ENCODE measurements at places on chromosomes 16 and 17. TPM values are rescaled to one million over a fixed set of nuclear protein-coding genes. Genes with fewer than 3 reads are reported as not detected.

Gene EPN3
- 5.9 TPM for polyA plus RNA-seq

DNA sequence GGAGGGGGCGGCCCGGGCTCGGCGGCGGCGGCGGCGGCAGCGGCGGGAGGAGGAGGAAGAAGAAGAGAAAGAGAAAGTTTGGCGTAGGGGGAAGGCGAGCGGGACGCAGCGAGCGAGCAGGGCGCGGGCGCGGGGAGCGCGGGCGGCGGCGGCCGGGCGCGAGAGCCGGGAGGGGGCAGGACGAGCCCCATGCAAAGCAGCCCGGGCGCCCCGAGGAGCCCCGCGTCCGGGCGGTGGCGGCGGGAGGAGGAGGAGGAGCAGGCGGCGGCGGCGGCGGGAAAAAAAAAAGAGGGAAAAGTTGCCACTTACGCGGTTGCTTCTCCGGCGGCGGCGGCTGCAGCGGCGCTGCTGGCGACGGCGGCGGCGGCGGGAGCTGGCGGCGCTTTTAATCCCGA lies 10.3 kb upstream of the ZFHX3 start:
- DNase-seq: no peak

Gene CD79B
- 4.1 TPM for polyA plus RNA-seq

- no peak for DNase-seq
These were observed 380 bp downstream of the HS3ST3A1 start for GRCh38 chr17:13601322-13601775.

GRCh38 chr17:31593806-31594205 lies 202.3 kb downstream of the RAB11FIP4 start:
- DNase-seq: no peak

Gene STH
- not detected for polyA plus RNA-seq

Gene PEMT
- 34.4 TPM for polyA plus RNA-seq

GRCh38 chr16:47065766-47066688 lies 77.7 kb downstream of the NETO2 start:
- DNase-seq: no peak

GRCh38 chr17:58944166-58944565 lies 162.5 kb downstream of the TRIM37 start:
- DNase-seq: no peak

GRCh38 chr16:13435415-13435814 lies 484.5 kb upstream of the ERCC4 start:
- no peak for DNase-seq

DNA sequence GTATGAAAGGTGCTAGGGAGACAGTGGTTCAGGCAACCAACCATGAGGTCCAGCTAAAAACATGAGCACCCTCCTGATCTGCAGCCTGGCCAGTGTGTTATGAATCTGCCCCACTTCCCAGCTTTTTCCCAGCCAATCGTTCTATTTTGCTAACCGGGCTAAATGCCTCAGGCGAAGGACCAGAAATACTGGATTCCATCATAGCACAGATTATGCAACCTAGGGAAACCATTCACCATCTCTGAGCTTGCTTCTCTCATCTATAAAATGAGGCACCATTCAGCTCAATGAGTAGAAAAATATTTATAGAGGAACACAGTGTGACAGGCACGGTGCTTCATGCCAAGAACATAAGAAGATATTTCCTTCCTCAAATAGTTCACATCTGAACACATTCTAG lies 45.2 kb upstream of the NUDT7 start:
- no peak for DNase-seq

Gene KRTAP1-5
- not detected for polyA plus RNA-seq

Gene KCNH4
- 0.03 TPM for polyA plus RNA-seq

- no peak for DNase-seq
These were observed 5.2 kb downstream of the BAIAP2 start for GRCh38 chr17:81039854-81040758.

Gene CA7
- polyA plus RNA-seq: 0.45 TPM

DNA sequence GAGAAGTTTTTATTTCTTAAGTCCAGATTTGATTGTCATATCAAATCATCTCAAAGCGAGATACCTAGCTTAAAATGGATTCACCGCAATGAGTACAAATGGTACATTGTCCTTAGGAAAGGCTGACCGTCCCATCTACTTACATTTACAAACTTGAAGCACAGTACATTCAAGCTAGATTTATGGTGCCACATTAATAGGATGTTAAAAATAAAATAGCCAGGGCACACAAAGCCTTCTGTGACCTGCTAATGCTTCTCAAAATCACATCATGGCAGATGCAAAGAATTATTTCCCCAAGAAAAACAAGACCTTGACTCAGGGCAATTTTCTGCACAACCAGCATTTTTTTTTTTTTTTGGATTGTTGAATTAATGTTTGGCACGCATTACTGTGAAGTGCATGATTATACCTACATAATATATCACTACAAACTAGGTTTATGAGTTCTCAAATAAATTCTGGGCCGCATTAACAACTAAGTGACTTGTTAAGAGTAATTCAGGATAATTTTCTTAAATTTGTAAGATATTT lies 25.3 kb downstream of the CACNG1 start:
- no peak for DNase-seq

Gene HS3ST2
- 0.20 TPM for polyA plus RNA-seq

Gene DHODH
- 14.6 TPM for polyA plus RNA-seq

Gene TP53TG3
- not detected for polyA plus RNA-seq

DNA sequence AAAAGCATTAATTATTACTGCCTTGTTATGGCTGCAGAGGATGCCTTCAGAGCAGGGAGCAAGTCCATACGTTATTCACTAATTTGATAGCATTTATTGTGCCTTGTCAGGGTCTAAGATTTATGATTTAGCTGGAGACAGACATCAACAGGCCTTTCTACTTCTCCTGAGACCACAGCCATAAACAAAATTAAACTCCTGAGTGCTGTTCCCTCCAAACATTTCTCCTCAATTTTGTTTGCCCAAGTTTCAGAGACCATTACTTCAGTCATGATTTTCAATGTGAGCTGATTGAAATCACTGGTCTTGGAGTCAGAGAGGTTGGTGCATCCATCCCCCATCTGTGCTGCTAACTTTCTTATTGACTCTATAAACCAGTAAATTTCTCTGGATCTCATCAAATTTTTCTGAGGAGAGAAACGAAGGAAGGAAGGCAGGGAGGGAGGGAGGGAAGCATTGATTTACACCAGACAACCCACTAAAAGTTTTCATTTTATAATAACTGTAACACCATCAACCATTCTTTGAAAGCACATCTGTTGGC lies 423.6 kb upstream of the CDH11 start:
- no peak for DNase-seq

DNA sequence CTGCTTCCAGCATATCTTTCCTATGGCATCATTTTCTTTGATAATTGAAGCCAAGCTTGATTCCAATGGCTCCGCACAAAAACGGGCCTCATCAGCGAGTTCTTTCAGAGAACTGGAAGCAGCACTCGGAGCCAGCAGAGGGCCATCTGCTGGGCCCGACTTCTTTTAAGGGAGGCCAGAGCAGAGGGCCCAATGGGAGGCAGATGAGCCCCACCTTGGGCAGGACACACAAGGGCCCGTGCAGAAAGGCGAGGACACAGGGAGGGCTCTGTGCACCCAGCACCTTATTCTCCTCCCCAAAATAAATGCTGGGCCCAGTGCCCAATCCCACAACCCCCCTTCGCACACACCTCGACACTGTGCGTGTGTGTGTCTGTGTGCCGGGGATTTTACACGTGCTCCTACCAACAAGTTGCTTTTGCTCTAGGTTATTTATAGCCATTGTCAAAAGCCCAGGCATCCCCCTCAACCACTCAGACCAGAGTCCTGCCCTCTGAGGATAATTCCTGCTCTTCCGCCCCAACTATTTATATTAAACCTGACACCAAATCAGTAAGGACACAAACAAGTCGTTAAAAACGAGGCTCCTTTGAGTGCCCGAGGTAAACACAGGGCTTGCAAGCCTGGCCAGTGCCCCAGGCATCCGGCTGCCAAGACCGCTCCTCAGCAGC lies 6.8 kb downstream of the AXIN2 start:
- DNase-seq: no peak

Gene HOXB5
- 30.0 TPM for polyA plus RNA-seq

Gene HOXB4
- 12.3 TPM for polyA plus RNA-seq

GRCh38 chr16:11550791-11551498 lies 35.8 kb downstream of the LITAF start:
- no peak for DNase-seq

- DNase-seq: no peak
These were observed 8.1 kb downstream of the SLC5A11 start for GRCh38 chr16:24853830-24854229.

Gene LDHD
- polyA plus RNA-seq: 4.3 TPM

DNA sequence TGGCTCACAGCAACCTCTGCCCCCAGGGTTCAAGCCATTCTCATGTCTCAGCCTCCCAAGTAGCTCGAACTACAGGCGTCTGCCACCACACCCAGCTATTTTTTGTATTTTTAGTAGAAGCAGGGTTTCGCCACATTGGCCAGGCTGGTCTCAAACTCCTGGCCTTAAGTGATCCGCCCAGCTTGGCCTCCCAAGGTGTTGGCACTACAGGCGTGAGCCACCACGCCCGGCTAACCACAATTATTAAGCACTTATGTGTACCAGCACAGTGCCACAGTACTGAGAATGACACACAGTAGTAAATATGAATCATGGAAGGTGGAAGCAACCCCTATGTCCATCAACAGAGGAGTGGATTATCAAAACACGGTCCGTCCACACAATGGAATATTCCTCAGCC lies 49.8 kb downstream of the COTL1 start:
- DNase-seq: no peak

- DNase-seq: no peak
These were observed 88.5 kb downstream of the ZFHX3 start for GRCh38 chr16:72959301-72959996.

- no peak for DNase-seq
These were observed 13.0 kb downstream of the CETP start for GRCh38 chr16:56974549-56975300.

- no peak for DNase-seq
These were observed 21.0 kb downstream of the ADGRG5 start for GRCh38 chr16:57563487-57563750.

Gene CEP112
- 11.8 TPM for polyA plus RNA-seq

DNA sequence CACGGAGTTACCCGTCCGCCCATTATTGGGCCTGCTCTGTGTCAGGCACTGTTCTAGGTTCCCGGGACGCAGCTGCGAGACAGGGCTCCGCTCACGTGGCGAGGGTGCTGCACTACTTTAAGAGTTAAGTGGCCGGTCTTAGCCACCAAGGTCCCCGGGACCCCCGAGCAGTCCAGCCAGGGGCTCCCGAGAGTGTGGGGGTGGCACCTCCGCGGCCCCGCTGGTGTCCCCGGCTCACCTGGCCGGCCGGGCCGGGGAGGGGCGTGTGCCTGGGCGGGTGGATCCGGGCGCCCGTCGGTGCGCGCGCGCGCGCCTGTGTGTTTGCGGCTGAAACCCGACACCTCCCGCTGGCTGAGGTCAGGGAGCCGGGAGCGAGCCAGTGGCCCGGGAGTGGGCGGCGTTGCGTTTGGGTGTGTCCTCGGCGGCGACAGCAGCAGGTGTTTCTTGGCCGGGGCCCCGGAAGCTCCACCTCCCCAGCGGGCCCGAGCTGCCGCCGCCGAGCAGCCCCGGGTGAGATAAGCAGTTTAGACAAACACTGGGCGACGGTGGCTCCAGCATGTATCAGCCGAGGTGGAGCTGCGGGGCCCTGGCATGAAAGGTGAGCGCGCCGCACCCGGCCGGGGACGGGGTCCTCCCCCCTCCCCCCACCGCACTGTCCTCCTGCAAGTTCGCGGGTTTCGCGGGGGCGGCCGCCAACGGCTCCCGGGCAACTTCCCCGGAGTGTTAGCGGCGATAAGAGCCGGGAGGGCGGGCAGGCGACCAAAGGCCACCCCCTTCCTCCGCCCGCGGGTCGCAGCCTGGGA lies at the start of gene GSE1:
Gene GSE1, plus strand, starts transcription at position 522 of the 803 bp plus-strand sequence. Its CDS starts 70 bp downstream, at position 592.
- DNase-seq: no peak

Gene IGSF6
- polyA plus RNA-seq: 3.1 TPM

- DNase-seq: no peak
These were observed 63.3 kb upstream of the HLF start for GRCh38 chr17:55201308-55201932.

- DNase-seq: no peak
These were observed 70.2 kb upstream of the GSG1L start for GRCh38 chr16:28133666-28134065.

DNA sequence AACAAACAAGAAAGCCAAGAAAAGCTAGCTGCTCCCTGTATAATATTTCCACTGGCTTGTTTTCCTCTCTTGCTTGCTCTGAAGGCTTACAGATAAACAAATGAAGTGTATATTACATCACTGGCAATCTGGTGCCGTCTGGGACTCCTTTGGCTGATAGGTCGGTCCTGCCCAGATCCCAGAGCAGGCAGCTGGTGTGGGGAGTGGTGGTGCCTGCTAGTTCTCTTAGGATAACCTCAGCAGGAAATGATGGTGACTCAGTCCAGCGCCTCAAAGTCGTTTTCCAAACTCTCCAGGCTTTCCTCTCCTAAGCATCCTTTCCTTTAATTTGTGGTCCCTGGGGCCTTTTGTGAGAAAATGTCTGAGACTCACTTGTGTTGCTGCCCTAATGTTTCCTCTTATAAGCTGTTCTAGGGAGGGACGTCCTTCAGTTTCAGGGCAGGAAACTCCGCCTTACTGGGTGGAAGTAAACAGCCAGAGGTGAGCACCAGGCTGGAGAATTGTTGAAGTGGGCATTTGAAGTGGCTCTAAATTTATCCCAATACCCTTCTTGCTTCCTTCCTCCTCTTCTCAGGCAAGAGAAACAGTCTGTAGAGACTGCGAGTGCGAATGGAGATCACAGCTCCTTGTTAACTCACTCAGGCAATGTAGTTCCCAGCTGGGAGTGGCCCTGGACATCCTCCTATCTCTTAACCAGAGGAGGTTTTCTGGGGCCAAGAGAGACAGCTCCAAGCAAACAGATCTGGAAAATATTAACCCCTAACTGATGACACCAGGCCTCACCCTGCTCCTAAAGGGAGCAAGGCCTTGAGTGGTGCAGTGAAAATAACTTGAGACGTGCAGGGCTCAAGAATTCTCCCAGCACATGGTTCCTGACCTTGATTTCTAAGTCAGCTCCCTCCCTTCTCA lies 34.9 kb downstream of the CD300LF start:
- no peak for DNase-seq

Measured in renal cortex interstitium (tissue), 15 donors.